ENCODE measurements at places on chromosomes 1 and 21. TPM values are rescaled to one million over a fixed set of nuclear protein-coding genes. Genes with fewer than 3 reads are reported as not detected.

DNA sequence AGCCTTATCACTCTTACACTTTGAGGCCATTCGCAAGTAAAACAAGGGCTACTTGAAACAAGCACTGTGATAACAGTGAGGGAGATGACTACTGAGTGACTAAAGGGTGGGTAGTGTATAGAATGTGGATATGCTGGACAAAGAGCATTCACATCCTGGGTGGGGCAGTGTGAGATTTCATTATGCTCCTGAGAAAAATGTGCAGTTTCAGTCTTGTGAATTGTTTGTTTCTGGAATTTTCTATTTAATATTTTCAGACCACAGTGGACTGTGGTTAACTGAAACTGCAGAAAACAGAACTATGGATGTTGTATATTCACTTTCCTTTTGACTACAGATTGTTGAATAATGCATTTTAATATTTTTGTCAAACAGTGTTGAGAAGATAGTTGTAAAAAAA, 25.1 kb upstream of the B3GALT2 start:
- H3K27me3 ChIP-seq: no peaks in the 10 kb centered on the region
- no peak overlapping the region for H3K4me3 ChIP-seq
- peaks cover 11% of the 10 kb centered on the region for H3K4me1 ChIP-seq
- H3K36me3 ChIP-seq: no peaks in the 10 kb centered on the region
- peak; percentile 11 for DNase-seq

Gene NCAM2
- polyA plus RNA-seq: 0.11 TPM

- no peaks in the 10 kb centered on the region for H3K27me3 ChIP-seq
- H3K4me3 ChIP-seq: peak overlapping the region; percentile 53
- no peaks in the 10 kb centered on the region for H3K36me3 ChIP-seq
- H3K27ac ChIP-seq: peak overlapping the region; percentile 75
These were observed 50.4 kb downstream of the NFIA start for GRCh38 chr1:61132645-61133334.

DNA sequence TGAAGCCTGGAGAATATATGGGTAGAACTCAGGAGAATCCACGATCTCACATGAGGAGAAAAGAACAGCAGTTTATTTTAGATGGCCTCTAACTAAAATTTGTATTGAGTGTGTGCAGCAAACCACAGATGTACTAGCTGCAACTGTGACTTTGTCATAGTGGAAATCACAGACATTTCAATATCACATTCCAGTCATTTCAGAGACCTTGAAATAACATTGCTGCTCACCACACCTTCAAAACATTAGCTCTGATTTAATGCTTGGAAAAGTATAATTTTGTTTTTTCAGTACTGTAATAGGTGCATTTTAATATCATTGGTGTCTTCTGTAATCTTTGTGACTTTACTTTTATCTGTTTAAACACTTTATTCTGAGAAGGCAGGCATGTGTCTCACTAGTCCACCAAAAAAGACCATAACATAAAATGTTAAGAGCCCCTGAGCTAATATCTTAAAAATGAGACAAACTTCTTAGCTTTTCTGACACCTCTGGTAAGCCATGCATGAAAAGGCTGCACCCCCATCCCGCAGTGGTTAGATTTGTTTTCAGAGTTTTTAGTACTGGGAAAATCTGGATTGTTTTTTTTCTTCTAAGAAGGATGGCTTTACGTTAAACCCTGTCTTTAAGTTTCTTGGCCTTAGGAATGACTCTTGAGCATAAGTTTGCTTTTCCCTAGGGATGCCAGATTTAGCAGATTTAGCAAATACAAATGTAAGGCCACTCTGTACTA, 30.1 kb downstream of the KCNJ15 start:
- peaks cover 6% of the 10 kb centered on the region for H3K4me1 ChIP-seq
- no peaks in the 10 kb centered on the region for H3K36me3 ChIP-seq
- no peak for DNase-seq
- H3K27ac ChIP-seq: no peak overlapping the region
- H3K4me3 ChIP-seq: no peak overlapping the region

Gene TMEM201
- polyA plus RNA-seq: 8.3 TPM

GRCh38 chr1:22628698-22629444, 7.6 kb upstream of the C1QA start:
- no peak overlapping the region for H3K4me3 ChIP-seq
- H3K4me1 ChIP-seq: no peaks in the 10 kb centered on the region
- DNase-seq: no peak
- H3K27ac ChIP-seq: no peak overlapping the region
- peaks cover 2% of the 10 kb centered on the region for H3K27me3 ChIP-seq
- no peaks in the 10 kb centered on the region for H3K36me3 ChIP-seq
